Central memory CD4-positive, alpha-beta T cell (primary cell): ENCODE measurements at places on chromosomes 7 and 10.

DNA sequence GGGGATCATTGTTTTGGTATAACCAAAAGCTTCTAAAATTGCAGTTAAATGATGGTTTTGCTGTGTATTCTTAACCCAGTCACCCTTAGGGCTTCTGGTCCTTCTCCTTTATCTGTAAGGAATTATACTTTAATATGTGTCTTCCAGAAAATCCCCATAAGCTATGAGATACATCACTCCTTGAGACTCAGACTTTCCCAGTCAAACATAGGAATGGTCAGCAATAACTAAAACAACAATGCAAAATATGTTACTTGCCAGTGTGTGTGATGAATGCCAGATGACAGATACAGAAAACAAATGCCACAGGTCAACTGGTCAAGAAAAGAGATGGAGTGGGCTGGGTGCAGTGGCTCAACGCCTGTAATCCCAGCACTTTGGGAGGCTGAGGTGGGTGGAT lies 10.1 kb downstream of the ADD3 start:
- no peak for DNase-seq

GRCh38 chr10:72309290-72310240 lies 35.8 kb downstream of the DDIT4 start:
- DNase-seq, result no peak

- no peak for DNase-seq
Measured at GRCh38 chr7:142752376-142753225, 3.3 kb downstream of the PRSS1 start.

DNA sequence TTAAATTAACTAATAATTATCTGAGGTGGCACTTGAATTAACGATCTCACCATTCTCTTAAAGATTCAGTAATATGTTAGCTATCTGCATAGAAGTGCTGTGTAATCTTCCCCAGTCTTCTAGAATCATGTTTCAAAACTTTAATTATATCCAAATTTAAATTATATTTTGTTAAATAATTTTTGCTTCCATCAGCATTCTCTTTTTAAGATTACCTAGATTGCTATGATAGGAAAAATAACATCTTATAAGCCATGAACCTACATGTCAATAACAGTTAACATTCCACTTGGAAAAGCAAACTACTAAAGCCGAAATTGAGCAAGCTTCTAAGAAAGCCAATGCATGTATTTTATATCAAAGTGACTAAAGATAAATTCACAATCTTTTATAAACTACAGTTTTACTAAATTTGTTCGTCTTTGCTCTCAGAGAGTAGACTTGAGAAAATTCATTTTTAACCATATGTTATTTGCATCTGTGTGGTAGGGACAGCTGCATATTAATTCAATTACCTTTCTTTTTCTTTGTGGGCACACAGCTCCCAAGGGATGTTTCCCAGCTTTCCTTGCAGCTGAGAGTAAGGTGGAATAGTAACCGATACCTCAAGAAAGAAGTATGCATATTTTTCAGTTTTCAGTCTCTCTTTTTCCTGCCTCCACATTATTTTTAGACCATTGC lies 105.4 kb upstream of the ABCB5 start:
- no peak for DNase-seq

- DNase-seq, result no peak
Measured at GRCh38 chr7:102918845-102919244, 6.0 kb downstream of the LRRC17 start.

DNA sequence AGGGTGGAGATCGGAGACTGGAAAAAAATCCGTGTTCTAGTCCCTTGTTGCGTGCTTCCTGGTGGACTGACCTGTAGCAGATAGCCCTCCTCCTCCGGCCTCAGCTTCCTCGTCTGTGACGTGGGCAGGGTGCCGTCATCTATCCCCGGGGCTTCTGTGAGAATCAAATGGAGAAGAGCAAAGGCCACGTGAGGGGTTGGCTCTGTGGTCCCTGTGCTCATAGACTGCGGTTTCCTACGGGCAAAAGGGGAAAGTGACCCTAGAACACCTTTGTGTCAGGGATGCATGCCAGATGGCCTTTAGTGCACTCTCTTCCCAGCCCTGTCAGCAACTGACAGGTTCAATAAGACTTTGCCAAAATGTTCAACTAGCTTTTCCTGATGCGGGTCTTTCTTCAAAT lies 33.7 kb downstream of the GRK5 start:
- no peak for DNase-seq

- peak; percentile 62 for DNase-seq
Measured at GRCh38 chr7:116180302-116180701, 30.0 kb upstream of the TES start.

GRCh38 chr7:94250124-94250523 lies 144.6 kb upstream of the COL1A2 start:
- no peak for DNase-seq

DNA sequence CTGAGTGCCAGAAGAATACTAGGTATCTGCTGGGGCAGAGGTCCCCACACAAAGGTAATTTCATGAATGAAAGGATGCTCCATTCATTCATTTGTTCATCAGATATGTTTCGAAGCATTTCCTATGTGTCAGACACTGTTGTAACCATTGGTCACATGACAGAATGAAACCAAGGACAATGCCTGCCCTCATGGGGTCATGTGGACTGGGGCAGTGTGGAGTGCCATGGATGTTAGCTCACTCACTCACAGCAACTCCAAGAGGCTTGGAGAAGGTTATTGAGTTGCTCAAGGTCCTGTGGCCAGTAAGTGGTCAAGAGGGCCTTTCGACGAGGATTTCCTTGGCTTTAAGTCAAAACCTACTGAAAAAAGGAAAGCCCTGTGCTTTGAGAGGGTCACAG lies 223.5 kb downstream of the ARHGAP12 start:
- DNase-seq, result no peak

DNA sequence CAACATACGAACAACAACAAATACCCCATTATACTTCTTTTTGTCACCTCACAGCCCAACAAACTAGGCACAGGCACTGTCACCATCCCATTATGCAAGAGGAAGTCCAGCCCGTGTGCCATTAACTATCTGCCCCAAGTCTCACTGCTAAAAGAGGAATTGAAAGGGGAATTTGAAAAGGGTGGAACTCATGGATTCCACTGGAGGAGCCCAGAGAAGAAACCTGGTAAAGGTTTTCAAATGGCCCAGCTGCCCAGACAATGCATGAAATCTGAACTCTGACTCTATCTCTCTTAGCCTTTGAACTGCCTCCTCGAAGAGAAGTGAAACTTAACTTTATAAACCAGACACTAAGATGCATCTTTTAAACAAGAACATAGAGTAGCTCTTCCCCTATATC lies 130.0 kb downstream of the PLXNA4 start:
- no peak for DNase-seq

DNA sequence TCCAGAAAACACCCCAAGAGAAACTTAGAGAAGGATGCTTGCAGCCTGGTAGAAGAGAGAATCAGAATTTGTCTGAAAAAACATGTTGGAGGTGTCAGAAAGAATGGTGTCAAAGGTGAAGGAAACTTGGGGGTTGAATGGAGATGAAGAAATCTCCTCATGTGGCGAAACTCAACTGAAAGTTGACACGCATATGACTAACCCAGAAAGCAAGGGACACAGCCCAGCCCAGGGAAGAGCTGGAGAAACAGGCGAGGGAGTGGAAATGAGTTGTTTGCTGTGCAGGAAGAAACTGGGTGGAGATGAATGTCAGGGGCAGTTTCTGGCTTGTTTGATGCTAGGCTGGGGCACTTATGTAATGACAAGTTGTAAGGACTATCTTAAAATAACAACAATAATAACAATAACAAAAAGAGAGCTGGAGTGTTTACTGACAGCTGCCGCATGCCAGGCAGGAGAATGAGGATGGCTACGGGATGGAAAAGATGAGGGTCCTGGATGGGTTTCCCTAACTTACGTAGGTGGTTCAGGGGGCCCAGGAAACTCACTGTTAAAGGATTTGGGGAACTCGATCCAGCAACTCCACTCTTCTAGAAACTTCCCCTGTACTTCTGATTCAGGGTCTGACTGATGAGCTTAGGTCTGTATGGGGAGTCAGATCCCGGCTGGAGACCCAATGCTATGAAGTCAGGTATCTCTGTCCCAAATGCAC lies 57.4 kb downstream of the MAP3K8 start:
- DNase-seq, result no peak

GRCh38 chr7:53119514-53119941 lies 84.1 kb downstream of the POM121L12 start:
- DNase-seq, result no peak

GRCh38 chr7:89607792-89608191 lies 546.5 kb upstream of the STEAP1 start:
- peak; percentile 11 for DNase-seq

- DNase-seq, result no peak
Measured at GRCh38 chr10:131678171-131678570, 222.6 kb upstream of the PPP2R2D start.

DNA sequence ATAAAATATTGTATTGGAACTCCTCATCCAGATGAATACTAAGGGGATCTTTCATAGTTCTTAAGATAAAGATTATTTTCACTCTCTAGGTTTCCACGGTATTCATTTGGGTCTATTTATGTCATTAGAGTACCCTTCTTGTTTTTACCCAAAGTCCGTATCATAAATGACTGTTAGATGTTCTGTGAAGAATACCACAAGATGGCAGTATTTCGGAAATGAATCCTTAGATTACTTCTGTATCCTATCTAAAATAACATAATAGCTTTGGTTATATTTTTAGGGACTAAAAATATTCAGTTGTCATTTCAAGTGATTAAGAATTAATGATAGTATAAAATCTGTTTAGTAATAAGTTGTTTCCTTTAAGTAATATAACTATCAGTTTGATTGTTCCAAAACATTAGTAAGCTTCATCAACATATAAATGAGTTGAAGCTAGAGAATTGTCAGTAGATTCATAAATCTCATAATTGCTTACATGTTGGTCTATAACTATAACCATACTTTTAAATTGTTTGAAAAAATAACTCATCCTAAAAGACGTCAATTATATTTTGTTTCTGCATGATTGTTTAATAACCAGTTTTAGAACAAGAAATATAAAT lies 337.5 kb upstream of the KCND2 start:
- no peak for DNase-seq

DNA sequence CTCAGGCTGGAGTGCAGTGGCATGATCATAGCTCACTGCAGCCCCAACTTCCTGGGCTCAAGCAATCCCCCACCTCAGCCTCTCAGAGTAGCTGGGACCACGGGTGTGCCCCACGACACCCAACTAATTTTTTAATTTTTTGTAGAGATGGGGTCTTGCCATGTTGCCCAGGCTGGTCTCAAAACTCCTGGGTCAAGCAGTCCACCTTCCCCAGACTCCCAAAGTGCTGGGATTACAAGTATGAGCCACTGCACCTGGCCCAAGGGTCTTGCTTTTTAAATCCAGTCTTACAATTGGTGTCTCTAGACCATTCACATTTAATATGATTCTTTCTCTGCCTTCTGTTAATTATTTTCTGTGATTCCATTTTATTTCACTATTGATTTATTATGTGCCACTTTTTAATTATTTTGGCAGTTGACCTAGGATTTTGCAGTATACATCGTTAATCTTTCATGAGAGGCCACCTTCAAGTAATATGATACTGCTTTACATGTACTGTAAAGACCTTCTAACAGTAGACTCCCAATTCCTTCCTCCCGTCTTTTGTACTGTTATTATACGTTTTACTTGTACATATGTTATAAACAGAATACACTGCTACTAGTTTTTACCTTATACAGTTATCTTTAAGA lies 18.7 kb downstream of the MMP21 start:
- DNase-seq, result no peak

DNA sequence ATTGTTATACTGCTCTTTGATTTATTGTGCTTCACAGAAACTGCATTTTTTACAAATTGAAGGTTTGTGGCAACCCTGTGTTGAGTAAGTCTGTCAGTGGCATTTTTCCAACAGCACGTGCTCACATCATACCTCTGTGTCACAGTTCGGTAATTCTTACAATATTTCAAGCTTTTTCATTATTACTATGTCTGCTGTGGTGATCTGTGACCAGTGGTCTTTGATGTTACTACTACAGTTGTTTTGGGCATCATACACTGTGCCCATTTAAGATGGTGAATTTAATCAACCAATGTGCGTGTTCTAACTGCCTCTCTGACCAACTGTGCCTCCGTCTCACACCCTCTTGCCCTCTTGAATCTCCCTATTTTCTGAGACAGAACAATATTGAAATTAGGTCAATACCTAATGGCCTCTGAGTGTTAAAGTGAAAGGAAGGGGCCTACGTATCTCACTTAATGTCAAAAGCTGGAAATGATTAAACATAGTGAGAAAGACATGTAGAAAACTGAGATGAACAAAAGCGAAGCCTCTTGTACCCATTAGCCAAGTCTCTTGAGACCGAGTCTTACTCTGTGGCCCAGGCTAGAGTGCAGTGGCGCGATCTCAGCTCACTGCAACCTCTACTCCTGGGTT lies 20.2 kb upstream of the ASL start:
- DNase-seq, result no peak

- DNase-seq, result no peak
Measured at GRCh38 chr10:74871595-74872382, 45.4 kb downstream of the KAT6B start.

DNA sequence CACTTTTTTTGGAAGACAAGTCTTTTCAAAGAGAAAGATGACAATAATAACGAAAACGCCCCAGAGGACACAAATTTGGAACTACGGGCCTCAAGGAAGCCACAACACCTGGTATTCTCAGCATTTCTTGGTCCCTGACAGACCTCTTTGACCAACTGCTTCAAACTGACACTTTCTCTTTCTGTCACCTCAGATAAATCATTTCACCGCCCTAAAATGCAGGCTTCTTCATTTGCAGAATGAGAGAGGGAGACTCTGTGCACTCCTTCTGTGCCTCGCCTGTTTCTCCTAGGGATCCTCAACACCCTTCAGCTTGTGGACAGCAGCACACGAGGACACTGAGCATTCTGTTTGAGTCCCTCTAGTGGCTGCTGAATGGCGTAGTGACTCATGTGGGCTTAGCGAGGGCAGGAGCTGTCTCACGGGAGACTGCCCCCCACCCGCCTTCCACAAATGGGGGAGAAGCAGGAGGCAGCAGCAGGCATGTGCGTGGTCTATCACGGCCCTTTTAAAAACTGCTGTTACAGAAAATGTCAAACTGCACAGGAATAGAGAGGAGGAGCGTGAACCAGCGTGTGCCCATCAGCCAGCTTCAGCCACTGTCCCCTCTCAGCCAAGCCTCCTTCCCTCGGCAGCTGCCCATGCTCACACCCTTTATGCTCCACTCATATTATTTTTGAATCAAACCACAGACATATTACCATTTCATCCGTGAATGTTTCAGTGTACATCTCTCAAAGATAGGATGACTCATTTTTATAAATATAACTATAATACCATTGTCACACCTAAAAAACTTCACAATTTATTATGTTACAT lies 41.4 kb downstream of the GSDME start:
- DNase-seq, result no peak

GRCh38 chr7:66666313-66666952 lies 37.8 kb downstream of the KCTD7 start:
- no peak for DNase-seq

DNA sequence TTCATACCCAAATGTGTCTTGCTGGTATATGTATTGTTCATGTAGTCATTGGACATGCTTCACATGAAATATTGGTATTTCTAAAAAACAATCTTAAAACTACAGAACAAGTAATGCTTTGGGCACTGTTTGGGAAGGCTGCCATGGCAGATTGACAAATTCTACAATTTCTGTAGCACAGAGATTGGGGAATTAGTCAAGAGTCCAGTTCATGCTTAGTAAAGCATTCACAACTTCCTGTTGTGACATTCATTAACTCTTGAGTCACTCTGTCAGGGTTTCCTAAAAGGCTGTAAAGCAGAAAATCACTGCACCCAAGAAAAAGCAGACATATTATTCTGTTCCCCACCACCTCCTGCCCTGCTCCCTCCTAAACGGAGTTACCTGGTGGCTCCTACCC lies 398.9 kb downstream of the PHTF2 start:
- DNase-seq, result no peak

- DNase-seq, result no peak
Measured at GRCh38 chr7:30848121-30848855, 63.4 kb upstream of the AQP1 start.

- DNase-seq, result peak; percentile 12
Measured at GRCh38 chr7:112202816-112203215, 3.4 kb downstream of the DOCK4 start.
